Activated naive CD4-positive, alpha-beta T cell treated with anti-CD3 and anti-CD28 coated beads, Interleukin-2, amount 10 ng/mL, durations not matched to agents 7 days and 5 days (primary cell): ENCODE measurements at places on chromosomes 11 and 22.

DNA sequence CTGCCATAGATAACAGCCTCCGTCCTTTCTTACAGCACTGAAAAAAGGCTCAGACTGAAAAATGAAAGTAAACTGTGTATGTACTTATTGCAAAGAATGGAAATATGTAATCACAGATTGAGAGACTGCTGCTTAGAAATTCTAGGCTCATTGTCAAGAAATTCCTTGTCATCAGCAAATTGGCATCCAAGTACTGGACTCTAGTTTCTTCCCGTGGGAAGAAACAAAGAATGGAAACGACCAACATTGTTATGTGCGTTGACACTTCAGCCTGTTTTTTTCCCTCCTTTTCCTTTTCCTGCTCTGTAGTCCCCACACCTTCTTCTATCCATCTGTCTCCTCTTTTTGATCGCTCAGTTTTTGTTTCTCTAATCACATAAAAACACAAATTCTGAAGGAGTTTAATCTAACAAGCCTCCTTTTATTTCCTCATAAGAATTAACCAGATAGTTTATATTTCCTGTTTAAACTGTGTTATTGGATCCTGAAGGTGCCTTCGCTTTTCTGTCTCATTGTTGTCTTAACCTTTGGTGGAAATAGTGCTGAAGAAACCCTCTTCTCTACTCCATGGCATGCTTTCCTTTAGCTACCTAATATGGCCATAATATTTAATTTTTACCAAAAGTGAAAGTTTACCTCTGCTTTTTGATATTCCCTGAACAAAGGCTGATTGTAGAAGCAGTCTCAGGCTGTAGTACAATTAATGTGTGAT is 20.0 kb upstream of the CASP12 start:
- peak overlapping the region; percentile 87 for H3K27ac ChIP-seq
- H3K4me1 ChIP-seq = peaks cover 49% of the 10 kb centered on the region
- no peak for DNase-seq
- H3K4me3 ChIP-seq = peak overlapping the region; percentile 83
- H3K27me3 ChIP-seq = no peaks in the 10 kb centered on the region

- H3K36me3 ChIP-seq = no peaks in the 10 kb centered on the region
- no peak for DNase-seq
- no peak overlapping the region for H3K27ac ChIP-seq
- H3K4me1 ChIP-seq = no peaks in the 10 kb centered on the region
- no peak overlapping the region for H3K4me3 ChIP-seq
- peaks cover 21% of the 10 kb centered on the region for H3K27me3 ChIP-seq
These were observed 22.6 kb upstream of the IRAG1 start for GRCh38 chr11:10716122-10716521.

DNA sequence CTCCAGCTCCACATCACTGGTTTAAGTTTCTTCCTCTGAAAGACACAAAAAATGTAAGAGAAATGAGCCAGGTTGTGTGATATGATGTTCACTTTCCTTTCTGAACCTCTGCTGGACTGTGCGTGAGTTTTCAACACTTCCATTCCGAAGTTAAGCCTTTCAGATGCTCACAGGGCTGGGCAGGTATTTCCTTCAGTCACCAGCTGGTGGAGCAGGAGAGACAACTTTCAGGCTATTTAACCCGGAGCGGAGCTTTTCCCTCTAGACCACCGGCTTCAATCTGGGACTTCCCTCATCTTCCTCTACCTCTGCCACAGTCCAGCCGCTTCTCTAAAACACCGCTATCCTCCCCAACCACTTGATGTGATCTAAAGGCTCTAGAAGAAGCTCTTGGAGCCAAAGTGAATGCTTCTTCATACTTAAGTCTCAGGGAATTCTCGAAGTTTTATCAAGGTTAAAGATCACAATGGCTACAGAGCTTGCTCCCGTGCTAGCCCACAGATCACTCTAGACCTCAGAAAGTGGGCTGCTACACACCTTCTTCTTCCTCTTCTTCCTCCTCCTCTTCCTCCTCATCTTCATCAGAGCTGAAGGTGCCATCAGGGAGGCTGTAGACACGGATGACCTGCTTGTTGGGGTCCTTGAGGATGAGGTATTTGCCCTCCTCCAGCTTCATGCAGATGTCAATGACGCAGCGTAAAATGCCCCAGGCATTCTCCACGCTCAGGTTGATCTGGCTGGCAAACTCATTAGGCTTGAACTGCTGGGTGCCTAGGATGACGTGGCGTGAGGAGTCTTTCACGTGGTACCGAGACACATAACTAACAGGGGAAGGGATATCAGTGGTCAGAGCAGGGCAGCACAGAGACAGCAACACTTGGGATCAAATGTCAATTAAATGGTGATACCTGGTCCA is 4.4 kb upstream of the FOXRED2 start:
- peak; percentile 54 for DNase-seq
- no peaks in the 10 kb centered on the region for H3K27me3 ChIP-seq
- no peak overlapping the region for H3K4me3 ChIP-seq
- peak overlapping the region; percentile 3 for H3K27ac ChIP-seq

- H3K27me3 ChIP-seq = no peaks in the 10 kb centered on the region
- no peak overlapping the region for H3K4me3 ChIP-seq
- no peak for DNase-seq
These were observed 5.0 kb upstream of the MTFP1 start for GRCh38 chr22:30420347-30421125.

- H3K36me3 ChIP-seq = peaks cover 19% of the 10 kb centered on the region
- no peak overlapping the region for H3K4me3 ChIP-seq
- H3K27ac ChIP-seq = no peak overlapping the region
- no peak for DNase-seq
- peaks cover 9% of the 10 kb centered on the region for H3K4me1 ChIP-seq
- no peaks in the 10 kb centered on the region for H3K27me3 ChIP-seq
These were observed 81.7 kb upstream of the APOA1 start for GRCh38 chr11:116918925-116919655.

GRCh38 chr11:123519055-123519796 is 89.2 kb downstream of the GRAMD1B start:
- DNase-seq = no peak
- no peak overlapping the region for H3K27ac ChIP-seq
- no peak overlapping the region for H3K4me3 ChIP-seq
- peaks cover 6% of the 10 kb centered on the region for H3K4me1 ChIP-seq
- no peaks in the 10 kb centered on the region for H3K27me3 ChIP-seq
- peaks cover 2% of the 10 kb centered on the region for H3K36me3 ChIP-seq

GRCh38 chr11:46278387-46279125 is 1.1 kb downstream of the CREB3L1 start:
- no peaks in the 10 kb centered on the region for H3K36me3 ChIP-seq
- H3K4me3 ChIP-seq = no peak overlapping the region
- H3K27ac ChIP-seq = no peak overlapping the region

GRCh38 chr11:6992026-6992425 is 28.1 kb downstream of the ZNF214 start:
- no peaks in the 10 kb centered on the region for H3K4me1 ChIP-seq
- H3K36me3 ChIP-seq = no peaks in the 10 kb centered on the region
- no peak for DNase-seq
- H3K27ac ChIP-seq = no peak overlapping the region

GRCh38 chr11:79371724-79372123 is 69.1 kb downstream of the TENM4 start:
- H3K27ac ChIP-seq = no peak overlapping the region
- H3K4me1 ChIP-seq = no peaks in the 10 kb centered on the region
- no peaks in the 10 kb centered on the region for H3K36me3 ChIP-seq
- no peak overlapping the region for H3K4me3 ChIP-seq
- no peak for DNase-seq

DNA sequence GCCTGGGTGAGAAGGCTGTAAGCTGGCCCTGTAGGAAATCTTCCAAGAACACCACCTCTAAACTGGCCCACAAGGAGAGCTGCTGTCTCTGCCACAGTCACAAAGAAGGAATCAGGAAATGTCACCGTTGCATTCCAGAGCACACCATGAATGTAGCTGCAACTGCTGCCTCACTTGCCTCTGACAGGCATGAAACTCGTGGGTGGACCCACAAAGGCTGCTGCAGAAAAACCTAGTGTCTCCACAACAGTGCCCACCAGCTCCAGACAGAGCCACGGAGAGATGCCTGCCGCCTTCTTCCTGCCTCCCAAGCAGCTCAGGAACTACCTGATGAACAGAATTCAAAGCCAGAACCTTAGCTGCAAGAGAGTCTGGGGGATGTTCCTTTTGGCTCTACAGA is 10.5 kb downstream of the DNAJB13 start:
- no peaks in the 10 kb centered on the region for H3K36me3 ChIP-seq
- no peak overlapping the region for H3K27ac ChIP-seq
- H3K27me3 ChIP-seq = peaks cover 52% of the 10 kb centered on the region
- H3K4me1 ChIP-seq = peaks cover 18% of the 10 kb centered on the region

DNA sequence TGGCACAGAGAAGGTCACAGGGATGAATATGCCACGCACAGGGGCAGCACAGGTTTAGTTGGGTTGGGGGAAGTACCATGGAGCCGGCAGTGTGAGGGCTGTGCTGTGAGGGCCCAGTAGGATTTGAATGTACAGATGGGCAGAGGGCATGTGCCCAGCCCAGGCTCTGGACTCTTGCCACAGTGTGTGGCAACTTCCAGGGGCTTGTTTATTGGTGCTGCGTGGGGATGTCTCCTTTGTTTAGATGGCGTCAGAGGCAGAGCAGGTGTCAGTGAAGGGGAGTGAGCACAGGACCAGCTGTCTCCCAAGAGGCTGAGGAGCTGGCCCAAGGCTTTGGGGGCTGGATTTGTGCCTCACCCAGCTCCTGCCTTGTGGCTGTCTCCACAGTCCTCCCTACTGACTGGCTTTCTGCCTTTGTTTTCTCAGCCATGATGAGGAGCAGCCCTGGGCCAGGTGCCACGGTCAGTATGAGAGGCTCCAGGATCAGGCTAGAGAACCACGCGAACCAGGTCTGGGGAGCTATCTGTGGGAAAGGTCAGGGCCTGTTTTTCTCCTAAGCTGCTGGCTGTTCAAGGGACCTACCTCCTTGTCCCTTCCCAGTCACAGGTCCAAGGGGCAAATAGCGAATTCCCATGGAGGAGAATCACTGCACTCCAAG is 21.9 kb downstream of the SUN2 start:
- H3K36me3 ChIP-seq = peaks cover 75% of the 10 kb centered on the region
- H3K27ac ChIP-seq = peak overlapping the region; percentile 84
- H3K4me1 ChIP-seq = peaks cover 45% of the 10 kb centered on the region
- no peak overlapping the region for H3K4me3 ChIP-seq

DNA sequence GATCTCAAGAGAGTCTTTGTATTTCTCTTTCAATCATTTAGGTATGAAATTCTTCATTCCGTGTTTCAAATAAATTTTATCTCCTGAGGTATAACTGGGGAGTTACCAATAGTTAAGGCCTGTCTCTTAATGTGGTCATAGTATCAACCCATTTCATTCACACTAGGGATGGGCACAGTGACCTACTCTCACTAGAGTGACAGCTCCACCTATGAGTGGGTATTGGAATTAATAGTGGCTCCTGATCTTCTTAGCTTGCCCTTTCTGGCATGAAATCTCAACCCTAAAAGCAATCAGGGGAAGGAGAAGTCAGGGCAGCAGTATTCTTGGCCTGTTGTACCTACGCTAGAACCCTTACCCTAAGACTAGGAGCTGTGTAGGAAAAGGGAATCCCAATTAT is 507.7 kb downstream of the FAM181B start:
- no peaks in the 10 kb centered on the region for H3K4me1 ChIP-seq
- H3K27ac ChIP-seq = no peak overlapping the region
- H3K36me3 ChIP-seq = no peaks in the 10 kb centered on the region
- no peaks in the 10 kb centered on the region for H3K27me3 ChIP-seq

DNA sequence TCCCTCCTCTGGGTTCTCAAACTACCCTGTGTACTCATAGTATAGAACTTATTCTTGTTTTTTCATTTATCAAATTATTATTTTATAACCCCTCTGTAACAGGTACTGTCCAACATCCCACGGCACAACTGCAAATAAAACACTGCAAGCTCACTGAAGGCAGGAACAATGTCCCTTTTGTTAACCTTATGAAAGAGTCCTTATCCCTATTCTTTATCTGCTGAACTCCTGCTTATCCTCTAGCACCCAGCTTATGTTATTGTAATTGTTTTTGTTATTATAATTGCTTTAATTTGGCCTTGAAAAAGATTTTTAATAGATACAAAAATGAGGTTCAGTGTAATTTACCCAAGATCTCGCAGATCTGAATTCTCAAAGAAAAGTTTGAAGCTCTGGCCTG is 130.4 kb downstream of the MSANTD4 start:
- H3K4me3 ChIP-seq = no peak overlapping the region
- no peaks in the 10 kb centered on the region for H3K36me3 ChIP-seq
- no peaks in the 10 kb centered on the region for H3K27me3 ChIP-seq
- no peak overlapping the region for H3K27ac ChIP-seq
- H3K4me1 ChIP-seq = no peaks in the 10 kb centered on the region

GRCh38 chr11:128735935-128736605 is 42.2 kb downstream of the FLI1 start:
- H3K4me3 ChIP-seq = peak overlapping the region; percentile 55
- H3K27ac ChIP-seq = peak overlapping the region; percentile 87
- peak; percentile 48 for DNase-seq
- H3K27me3 ChIP-seq = no peaks in the 10 kb centered on the region

- DNase-seq = no peak
- H3K4me3 ChIP-seq = no peak overlapping the region
- H3K27me3 ChIP-seq = peaks cover under 1% of the 10 kb centered on the region
- peaks cover 8% of the 10 kb centered on the region for H3K36me3 ChIP-seq
These were observed 22.4 kb downstream of the TRMU start for GRCh38 chr22:46357711-46358520.

DNA sequence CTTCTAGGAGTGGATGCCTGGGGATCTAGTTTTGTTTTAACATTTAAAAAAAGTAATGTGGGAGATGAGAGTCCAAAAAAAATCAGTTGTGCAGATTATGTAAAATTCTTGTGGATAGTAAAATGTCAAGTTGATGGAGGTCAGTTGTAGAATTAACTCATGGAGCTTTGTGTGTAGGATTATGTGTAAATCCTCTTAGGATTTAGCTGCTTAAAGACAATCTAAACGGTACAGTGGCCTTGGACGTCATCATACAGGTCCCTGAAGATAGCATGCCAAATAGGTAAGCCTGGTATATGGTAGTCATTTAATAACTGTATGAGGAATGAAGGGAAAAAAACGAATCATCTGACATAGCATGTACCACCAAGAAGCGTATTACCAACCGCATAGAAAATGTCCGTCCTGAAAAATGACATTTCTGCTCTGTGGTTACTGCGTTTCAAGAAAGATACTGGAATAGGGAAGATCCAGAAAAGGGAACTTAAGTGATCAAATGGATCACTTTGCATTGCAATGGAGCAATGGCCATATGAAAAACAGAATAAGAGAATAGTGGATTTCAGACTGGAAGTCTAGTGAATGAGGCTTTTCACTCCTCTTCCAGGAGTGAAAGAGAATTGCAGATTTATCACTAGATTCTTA is 61.3 kb downstream of the BCL2L13 start:
- no peaks in the 10 kb centered on the region for H3K27me3 ChIP-seq
- H3K4me3 ChIP-seq = no peak overlapping the region
- H3K27ac ChIP-seq = no peak overlapping the region
- H3K4me1 ChIP-seq = peaks cover 10% of the 10 kb centered on the region
- peaks cover 18% of the 10 kb centered on the region for H3K36me3 ChIP-seq
